ENCODE measurements at places on chromosomes 3 and 15. TPM values are rescaled to one million over a fixed set of nuclear protein-coding genes. Genes with fewer than 3 reads are reported as not detected.

SLC2A2 gene
- total RNA-seq, result not detected

THPO gene
- total RNA-seq, result 0.14 TPM

XCR1 gene
- 0.13 TPM for total RNA-seq

- no peak for DNase-seq
Measured at GRCh38 chr15:83815506-83815905, 161.6 kb downstream of the ADAMTSL3 start.

DNA sequence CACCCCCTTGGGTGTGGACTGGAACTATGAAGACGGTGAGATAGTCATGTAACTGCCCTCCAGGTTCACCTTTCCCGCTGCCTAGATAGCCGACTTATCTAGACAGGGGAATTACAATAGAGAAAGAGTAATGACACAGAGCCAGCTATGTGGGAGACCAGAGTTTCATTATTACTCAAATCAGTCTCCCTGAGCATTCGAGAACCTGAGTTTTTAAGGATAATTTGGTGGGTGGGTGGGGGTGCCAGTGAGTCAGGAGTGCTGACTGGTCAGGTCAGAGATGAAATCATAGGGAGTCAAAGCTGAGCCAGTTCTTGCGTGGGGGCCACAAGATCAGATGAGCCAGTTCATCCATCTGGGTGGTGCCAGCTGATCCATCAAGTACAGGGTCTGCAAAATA lies 19.7 kb upstream of the DNAJC19 start:
- DNase-seq, result no peak

DNA sequence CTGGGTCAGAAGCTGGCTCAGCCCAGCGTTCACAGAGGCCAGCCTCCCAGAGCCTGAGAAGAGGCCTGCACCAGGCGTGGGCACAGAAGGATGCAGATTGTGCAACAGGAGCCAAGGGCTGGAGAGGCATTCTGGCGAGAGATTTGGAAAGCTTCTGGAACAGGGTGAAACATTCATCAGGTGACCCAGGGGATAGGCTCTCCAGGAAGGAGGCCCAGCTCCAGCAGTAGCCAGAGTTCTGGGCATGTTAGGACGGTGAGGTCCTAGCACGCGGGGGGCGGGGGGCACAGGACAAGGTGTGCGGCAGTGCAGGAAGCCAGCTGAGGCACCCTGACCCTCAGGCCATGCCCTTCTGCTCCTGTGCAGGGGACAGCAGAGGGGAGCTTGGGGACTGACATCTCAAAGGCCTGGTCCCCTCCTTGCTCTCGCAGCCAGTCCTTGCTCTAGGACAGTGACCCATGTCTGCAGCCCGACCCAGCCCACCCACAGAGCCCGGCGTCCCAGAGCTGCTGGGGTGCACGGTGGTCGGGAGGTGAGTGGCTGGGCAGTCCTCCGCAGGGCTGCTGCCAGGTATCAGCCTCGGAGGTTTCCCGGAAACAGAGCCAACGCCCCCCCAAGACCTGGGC lies 111.7 kb upstream of the KLF13 start:
- no peak for DNase-seq
